ENCODE measurements at places on chromosomes 12 and 14.
A peak's percentile ranks its signal among the peaks of the same experiment; 100 is the strongest.

GRCh38 chr12:97642911-97643310 lies 180.3 kb downstream of the RMST start:
- DNase-seq: no peak

GRCh38 chr14:62062645-62063044 lies 300.4 kb downstream of the SNAPC1 start:
- no peak for DNase-seq

GRCh38 chr14:105420101-105420973 lies 710 bp downstream of the MTA1 start:
- DNase-seq: no peak

DNA sequence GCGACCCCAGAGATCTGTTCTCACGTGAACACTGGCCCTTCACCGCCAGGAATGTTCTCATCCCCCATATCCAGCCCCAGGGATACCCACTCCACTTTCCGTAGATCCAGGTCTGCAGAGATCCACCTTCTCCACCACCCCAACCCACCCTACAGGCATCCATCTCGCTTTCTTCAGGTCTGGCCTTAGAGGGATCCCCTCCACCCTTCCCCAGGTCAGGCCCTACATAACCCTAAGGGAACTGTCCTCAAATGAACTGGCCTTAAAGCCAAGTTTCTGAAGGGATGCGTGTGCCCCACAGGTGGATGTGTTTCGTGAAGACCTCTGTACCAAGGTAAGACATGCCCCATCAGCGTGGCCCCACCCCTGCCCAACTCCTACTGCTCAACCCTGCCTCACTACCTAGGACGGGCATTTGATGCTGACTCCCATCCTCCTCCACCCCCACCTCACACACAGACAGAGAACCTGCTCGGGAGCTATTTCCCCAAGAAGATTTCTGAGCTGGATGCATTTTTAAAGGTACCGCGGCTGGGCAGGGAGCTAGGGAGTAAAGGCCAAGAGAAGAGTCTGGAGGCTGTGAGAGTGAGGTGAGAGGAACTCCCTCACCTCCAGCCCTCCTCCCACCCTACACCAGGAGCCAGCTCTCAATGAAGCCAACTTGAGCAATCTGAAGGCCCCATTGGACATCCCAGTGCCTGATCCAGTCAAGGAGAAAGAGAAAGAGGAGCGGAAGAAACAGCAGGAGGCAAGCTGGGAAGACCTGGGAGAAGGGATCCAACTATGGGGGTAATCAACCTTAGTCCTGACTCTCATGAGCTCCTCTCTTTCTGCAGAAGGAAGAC lies 912 bp downstream of the PSME1 start:
- DNase-seq: no peak

DNA sequence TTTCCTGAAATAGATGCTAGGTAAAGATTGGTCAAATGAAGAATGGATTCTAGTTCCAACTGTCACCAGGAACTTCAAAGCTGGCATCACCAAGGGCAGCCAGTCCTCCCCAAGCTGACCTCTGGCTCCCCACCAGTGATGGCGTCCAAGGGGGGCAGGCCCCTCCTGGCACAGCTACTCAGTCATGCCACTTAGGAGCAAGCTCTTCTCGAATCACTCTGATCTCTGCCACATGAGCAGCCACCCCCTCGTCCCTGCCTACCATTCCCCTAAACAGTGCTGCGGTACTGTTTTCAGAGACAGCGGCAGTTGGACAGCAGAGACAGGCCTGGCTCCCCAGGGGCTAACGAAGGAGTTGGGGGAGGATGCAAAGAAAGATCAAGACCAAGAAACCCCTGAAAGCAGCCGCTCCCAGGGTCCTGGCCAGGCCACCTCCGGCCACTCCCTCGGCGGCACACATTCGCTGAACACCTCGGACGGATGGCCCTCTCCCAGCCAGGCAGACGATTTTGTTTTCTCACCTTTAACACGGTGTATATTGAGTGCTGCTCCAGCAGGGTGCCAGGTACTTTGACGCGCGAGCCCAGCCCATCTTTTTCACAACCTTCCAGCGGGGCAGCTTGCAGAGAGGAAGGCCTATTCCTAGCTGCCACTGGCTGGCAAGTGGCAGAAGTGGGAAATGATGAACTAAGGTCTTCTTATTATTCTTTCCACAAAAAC lies 47.4 kb downstream of the ARL6IP4 start:
- no peak for DNase-seq

DNA sequence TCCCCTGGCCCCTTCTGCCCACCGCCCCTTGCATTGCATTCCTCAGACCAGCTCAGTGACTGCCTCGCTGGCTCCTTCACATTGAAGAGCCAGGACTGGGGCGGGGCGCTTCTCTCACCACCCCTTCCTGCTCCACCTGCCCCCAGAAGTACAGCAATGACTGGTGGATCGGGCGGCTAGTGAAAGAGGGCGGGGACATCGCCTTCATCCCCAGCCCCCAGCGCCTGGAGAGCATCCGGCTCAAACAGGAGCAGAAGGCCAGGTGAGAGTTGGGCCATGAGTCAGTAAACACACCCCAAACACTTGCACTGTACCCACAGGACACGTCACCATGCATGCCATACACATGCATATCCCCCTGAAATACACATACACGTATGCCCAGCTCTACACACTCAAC lies 5.8 kb downstream of the CACNB3 start:
- DNase-seq: no peak

GRCh38 chr14:95935228-95935822 lies 58.7 kb downstream of the TUNAR start:
- DNase-seq: no peak

DNA sequence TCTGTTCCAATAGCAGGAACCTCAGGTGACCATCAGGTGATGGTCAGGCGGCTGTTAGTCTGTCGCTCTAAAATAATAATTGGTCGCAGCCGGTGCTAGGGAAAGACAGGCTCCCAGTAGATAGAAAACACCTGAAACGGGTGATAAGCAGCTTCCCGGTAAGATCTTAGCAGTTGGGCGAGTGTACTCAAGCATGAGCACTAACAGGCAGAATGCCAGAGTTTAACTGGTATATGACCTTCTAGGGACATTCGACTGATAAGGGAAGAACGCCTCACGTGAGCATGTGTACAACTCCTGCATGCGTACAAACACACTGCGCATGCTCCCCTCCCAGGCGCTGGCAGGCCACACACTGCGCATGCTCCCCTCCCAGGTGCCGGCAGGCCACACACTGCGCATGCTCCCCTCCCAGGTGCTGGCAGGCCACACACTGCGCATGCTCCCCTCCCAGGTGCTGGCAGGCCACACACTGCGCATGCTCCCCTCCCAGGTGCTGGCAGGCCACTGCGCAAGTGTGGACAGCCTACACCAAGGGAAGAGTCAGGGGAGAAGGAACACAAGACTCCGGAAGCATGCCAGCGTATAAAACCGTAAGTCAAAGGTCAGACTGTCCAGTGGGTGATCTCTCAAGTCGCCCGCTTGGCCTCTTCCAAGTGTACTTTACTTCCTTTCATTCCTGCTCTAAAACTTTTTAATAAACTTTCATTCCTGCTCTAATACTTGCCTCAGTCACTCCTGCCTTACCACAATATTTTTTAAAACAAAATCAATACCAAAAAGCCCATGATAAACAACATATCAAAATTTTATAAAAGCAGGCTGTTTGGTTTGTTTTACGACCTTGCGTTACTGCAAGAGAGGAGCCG lies 24.5 kb downstream of the GPRC5D start:
- DNase-seq: peak; percentile 73

DNA sequence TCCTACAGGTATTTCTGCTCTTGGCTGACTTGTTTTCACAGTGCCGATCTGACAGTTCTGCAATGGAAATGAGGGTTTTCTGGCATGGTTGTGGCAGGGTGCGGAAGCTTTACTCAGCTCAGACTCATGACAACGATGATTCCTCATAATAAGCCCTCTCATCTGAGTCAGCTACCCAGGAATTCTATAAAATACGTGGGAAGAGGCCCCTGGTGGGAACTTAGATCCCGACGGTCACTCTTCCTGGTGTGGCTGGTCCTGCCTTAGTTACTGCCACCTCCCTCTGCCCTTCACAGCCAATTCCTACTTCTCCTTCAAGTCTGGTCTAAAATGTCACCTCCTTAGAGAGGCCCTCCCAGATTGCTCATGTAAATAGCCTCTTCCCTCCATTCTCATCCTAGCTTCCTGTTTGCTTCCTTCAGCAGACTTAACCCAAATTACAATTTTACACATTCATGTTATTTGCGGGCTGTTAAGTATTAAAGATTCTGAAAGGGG lies 104.2 kb upstream of the MAP1LC3B2 start:
- DNase-seq: no peak

- DNase-seq: no peak
These were observed 49.1 kb downstream of the FBXO33 start for GRCh38 chr14:39383026-39383660.

- no peak for DNase-seq
These were observed 124.3 kb downstream of the BBS10 start for GRCh38 chr12:76223869-76224268.

DNA sequence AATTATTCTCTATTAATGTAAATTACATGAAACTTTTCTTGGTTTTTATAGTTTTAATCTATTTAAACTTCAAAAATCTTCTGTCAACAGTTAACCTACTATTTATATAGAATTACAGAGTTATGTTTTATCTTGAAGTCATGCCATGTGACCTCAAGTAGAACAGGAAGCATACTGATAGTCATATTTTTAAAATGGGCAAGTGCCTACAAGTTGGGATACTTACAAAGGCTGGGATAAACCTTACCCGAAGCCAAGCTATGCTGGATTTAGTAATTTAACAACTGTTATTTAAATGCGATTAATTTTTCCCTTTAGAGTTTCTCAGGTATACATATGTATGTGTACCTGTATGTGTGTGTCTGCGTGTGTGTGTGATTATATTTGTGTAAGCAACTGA lies 266.9 kb downstream of the RASSF9 start:
- no peak for DNase-seq

- no peak for DNase-seq
These were observed 16.0 kb downstream of the FOS start for GRCh38 chr14:75294649-75295033.

- no peak for DNase-seq
These were observed 9.9 kb downstream of the SOAT2 start for GRCh38 chr12:53113136-53113705.

DNA sequence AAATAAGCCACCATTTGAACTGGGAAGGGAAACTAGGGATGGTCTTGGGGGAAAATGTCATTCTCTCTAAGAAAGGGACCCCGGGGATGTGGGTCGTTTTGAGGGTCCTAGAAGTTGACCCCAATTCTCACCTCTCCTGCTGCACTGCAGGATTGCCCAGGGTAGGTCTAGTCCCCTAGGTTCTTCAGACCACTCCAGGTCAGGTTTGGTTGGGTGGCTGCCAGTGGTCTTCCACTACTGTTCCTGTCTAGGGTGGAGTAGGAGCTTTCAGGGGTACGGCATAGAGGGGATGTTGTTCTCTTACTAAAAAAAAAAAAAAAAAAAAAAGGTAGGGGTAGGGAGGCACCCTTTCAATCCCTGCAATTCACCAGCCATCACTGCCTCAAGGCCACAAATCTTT lies 7.3 kb downstream of the HOXC8 start:
- DNase-seq: no peak

- no peak for DNase-seq
These were observed 43.0 kb downstream of the SRRM4 start for GRCh38 chr12:119024356-119024755.

DNA sequence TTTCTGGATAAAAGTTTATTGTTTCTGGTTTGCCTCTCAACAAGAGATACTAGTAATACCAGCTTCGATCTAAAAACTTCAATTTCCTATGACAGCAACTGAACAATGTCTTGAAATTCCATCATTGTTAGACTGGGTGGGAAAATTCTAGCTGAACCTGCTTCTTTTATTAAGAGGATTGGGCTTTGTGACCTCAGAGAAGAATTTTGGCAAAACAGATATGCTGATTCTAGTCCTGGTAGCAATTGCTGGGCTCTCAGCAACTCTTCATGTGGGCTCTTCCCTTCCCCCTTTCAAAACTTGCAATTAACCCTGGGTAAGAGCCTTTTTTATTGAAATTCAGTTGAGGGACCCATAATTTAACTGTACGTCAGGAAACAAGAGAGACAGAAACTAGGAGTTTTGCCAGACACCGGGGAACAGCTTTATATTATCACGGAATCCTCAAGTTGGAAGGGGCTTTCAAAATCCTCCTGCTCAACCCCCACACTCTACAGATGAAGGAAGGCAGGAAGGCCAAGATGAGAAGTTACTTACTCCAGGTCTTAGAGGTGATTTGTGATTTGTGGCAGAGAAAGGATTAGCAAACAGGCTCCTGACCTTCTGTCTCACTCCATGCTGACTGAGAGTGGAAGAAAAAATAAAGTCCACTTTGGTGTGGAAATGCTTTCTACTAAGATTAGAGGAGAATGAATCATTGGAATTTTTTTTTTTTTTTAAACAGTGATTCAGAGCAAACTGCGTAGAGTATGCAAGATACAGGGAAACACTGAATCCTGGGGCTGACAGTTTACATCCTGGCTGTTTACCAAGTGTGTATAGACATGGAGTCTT lies 239.0 kb upstream of the ATP2B1 start:
- DNase-seq: no peak
